ENCODE measurements at places on chromosomes 11 and 22.

- DNase-seq: no peak
Observed at GRCh38 chr11:66820381-66820780, 22.9 kb upstream of the RCE1 start.

DNA sequence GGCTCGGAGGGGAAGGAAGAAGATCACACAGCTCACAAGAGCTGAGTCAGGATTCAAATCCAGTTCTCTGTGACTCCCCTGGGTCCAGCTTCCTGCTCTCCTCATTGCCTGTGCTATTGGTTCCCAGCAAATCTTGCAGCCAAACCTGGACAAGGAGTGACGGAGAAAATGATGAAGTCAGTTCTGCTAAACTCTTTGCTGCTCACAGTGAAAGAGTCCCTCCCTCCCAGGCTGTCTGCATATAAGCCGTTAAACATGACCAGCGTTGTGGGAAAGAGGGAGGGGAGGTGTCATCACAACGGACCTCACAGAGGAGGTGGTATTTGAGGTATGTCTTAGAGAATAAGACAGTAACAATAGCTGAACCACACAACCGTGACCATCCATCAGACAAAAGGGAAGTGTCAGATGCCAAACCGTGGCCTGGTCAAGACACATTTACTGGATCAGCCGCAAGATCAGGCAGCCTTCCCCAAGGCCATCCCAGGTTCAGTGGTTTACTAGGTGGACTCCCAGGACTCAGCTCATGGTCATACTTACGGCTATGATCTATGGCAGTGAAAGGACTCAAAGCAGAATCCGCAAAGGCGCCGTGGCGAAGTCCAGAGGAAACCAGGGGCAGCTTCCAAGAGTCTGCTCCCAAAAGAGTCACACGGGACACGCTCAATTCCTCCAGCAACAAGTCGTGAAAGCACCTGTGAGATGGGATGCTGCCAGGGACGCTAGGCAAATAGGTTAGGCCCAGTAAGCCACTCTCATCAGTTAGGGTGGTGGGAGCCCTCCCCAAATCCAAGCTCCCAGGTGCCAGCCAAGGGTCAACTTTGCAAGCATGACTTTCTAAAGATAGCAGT, 2.8 kb upstream of the CYTH4 start:
- no peak for DNase-seq

DNA sequence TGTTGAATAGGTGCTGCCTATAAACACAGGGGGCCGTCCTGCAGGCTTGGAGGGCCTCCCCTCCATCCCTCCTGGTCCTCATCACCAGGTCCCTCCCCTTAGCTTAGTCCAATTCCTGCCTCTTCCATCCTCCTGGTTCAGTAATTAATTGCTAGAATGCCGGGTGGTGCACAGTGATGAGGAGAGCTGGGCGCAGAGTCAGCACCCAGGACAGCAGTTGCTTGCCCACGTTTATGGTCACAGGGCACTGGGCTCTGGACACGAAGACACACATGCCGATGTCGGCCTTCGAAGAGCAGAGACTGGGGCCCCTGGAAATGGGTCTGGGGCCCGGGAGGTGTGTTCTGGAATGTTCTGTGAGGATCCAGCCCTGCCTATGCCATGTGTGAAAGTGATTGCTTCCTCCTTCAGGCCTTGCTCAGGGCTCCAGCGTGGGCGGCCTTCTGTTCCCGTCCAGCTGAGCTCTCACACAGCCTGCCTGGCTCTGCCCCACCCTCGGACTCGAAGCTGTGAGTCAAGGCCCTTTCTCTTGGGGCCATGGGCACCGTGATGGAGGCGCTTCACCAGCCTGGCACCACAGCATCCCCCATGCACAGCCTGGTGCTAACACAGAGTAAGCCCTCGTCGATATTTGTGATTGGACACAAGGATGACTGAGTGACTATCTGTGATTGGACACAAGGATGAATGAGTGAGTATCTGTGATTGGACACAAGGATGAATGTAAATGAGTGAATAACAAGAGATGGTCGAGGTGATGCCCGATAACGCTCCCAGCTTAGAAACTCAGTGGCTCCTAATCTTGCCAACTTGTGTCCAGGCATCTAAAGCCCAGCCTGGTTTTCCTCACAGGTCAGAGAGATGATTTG, 884.7 kb downstream of the BRD1 start:
- no peak for DNase-seq

GRCh38 chr11:14253421-14253820, 105.6 kb downstream of the RRAS2 start:
- no peak for DNase-seq

DNA sequence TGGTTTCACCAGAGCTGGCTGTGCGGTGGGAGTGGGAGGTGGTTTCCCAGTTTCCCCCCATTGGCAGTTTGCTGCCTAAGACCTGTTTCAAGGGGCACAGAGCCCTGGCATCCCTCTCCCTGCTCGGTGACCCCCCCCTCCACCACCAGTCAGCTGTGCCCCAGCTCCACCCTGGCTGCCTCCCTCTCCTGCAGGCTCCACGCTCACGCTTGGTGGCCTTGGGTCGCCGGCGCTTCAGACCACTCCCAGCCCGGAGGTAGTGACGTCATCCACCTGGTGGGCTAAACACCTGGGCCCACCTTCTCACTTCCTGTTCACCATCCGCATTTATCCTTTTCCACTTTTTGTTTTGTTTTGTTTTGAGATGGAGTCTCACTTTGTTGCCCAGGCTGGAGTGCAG, 7.8 kb downstream of the GAL start:
- DNase-seq: no peak

- DNase-seq: no peak
Observed at GRCh38 chr11:115776916-115777315, 272.7 kb upstream of the CADM1 start.

DNA sequence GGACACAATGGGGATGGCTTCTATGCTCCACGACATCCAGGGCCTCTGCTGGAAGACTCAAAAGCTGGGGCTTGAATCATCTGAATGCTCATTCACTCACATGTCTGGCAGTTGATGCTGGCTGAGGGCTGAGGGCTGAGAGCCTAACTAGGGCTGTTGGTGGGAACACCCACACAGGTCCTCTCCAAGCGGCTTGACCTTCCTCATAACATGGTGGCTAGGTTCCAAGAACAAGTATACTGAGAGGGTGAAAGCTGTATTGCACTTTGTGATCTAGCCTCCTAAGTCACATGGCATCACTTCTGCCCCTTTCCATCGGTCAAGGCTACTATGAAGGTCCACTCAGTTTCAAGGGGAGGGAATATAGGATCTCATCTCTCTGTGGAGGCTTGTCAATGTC, 7.5 kb downstream of the TMEM151A start:
- no peak for DNase-seq
